ENCODE measurements at places on chromosomes 4 and X.

- no peak for DNase-seq
Observed at GRCh38 chr4:40750461-40751258, 905 bp downstream of the NSUN7 start.

- no peak for DNase-seq
Observed at GRCh38 chr4:148034813-148035212, 302.9 kb downstream of the ARHGAP10 start.

- peak; percentile 91 for DNase-seq
Observed at GRCh38 chr4:13544606-13545393, 492 bp upstream of the NKX3-2 start.

- DNase-seq = no peak
Observed at GRCh38 chr4:17811078-17811603, 362 bp downstream of the NCAPG start.

DNA sequence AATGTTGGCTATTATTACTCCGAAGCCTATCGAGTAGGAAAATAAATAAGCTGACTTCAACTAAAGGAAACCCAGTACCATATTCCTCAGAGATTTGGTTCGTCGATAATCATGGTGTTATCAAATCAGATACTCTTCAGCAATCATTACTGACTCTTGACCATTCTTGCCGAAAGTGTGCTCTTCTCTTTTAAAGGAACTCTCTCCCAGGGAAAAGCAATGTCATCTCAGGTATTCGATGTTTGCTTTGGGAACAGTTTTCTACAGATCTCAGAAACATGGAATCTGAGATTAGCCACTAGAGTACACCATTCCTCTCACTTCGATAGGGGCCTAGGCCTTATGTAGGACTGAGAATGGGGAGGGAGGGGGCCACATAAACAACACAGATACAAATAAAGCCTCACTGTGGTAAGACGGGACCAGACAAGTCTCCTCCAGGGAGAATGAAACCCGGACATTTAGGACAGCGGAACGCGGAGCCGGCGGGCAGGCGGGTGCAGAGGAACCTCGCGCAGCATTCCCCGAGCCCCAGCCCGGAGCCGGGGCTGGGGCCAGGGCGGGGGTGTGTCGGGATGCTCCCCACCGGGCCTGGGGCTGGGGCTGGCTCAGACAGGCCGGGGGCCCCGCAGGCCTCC lies 581 bp downstream of the DNAJB14 start:
- peak; percentile 11 for DNase-seq

GRCh38 chr4:185304944-185305690 lies 90.6 kb downstream of the LRP2BP start:
- no peak for DNase-seq

DNA sequence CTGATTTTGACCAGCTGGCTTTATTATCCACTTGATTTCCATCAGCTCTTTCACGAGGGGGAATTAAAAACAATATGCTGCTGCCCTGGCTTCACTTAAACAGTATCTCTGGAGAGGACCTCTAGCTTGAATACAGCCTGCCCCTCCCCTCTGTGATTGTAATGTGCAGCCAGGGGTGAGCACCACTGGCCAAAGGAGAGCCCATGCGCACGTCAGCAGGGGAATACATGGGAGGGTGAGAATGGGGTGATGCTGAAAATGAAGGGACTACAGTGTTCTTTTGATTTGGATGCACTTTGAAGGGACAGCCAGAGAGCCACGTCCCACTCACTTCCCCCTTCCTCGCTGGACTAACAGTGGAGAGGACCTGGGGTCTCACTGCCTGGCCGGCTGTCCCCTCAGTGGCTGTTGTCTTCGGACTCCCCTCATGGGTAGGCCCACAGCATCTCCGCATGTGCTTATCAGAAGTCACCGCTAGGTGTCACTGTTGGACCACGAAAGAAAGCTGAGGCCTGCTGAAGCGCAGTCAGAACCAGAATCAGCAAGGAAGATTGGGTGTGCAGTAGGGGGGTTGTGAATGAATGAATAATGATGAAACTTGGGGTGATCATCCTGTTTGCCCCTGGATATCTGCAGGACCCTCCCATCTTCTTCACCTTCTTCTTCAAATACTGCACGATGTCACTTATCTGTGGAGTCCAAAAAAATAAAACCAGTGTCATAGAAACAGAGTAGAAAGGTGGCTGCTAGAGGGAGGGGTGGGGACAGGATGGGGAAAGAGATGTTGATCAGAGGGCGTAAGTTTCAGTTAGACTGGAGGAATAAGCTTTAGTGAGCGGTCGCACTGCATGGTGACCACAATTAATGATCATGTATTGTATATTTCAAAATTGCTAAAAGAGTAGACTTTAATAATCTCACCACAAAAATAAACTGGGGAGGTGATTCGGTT lies 32.8 kb downstream of the CLCN4 start:
- peak; percentile 20 for DNase-seq

- DNase-seq = no peak
Observed at GRCh38 chrX:103941201-103941975, 21.0 kb upstream of the TMSB15B start.

DNA sequence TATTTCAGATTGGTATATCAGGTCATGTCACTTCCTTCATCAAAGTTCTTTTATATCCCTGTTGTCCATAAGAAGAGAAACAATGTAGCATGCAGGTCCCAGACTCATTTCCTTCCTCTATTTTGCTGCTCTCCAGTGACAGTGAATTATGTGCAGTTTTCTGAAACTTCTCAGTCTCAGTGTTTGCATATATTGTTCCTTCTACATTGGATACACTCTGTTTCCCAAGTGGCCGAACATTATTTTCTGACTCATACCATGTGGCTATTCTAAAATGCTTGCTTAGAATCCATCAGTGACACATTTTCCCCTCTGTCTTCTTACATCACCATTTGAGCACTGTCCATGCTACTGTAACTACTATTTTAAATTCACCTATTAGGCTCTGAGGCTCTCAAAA lies 305.7 kb downstream of the PDHA2 start:
- no peak for DNase-seq

GRCh38 chr4:3638080-3638795 lies 106.0 kb upstream of the LRPAP1 start:
- DNase-seq = no peak

GRCh38 chr4:109294006-109294405 lies 8.5 kb downstream of the COL25A1 start:
- DNase-seq = no peak

- DNase-seq = no peak
Observed at GRCh38 chr4:87981486-87981885, 6.0 kb downstream of the SPP1 start.

DNA sequence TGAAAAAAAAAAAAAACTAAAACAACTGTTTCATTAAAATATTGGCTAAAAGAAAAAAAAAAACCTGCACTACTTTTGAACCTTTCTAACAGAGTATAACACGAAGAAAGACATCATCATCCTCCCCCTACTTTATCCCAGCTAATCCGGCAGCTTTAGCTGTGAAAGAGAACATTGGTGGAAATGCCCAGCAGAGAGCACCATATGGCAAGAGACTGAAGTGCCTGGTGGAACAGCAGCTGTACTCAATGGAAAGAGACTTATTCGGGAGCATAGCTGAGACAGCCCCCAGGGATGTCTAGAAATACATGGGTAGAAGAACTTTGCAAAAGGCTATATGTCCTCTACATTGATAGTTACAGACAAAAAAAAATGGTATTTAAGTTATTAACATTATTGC lies 30.3 kb downstream of the STPG2 start:
- DNase-seq = no peak

DNA sequence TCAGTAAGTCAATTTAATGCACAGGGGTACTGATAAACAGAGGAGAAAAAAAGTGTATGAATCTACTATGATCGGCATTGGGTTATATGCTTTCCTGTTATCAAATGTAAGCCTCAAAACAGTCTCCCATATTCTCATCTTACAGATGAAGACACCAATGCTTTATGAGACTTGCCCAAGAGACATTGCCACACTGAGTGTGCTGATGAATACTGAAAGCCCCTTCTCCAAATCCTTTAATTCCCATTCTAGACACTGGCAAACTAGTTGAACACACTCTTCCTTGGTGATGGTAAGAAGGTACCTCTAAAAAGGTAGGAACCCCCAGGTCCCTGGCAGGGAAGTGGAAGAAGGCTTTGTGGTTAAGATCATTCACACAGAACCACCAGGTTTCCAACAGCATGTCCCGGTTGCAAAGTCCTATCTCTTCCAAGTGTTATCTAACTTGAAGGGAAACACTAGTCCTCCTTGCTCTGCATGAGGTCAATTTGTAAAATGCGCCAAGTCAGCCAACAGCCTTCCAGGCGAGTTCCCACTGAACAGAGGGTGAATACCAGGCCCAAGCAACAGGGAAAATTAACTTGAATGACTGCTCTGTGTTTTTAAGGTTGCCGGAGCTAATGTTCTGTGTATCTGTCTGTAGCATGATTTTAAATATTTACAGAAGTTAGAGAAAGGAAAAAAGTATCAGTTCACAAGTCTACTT lies 5.1 kb downstream of the SETD7 start:
- no peak for DNase-seq

DNA sequence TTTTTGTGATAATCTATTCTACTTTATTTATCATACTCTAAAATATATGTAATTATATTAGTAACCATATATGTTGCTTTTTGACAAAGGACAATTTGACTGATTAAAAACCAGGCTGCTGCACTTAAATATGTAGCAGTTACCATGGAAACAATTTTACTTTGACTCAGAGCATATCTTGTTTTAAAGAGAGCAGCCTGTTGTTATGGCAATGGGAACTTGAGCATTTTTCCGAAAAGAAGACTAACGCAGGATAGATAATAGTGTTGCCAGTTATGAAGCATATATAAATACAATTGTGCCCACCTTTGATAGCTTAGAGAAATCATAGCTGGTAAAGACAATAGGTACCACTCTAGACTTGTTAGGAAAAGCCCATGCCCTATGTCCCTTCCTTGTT lies 283.0 kb downstream of the GASK1B start:
- no peak for DNase-seq

- DNase-seq = no peak
Observed at GRCh38 chrX:72073633-72074032, 58.1 kb downstream of the RTL5 start.

GRCh38 chrX:81201071-81201470 lies 642 bp downstream of the HMGN5 start:
- no peak for DNase-seq

DNA sequence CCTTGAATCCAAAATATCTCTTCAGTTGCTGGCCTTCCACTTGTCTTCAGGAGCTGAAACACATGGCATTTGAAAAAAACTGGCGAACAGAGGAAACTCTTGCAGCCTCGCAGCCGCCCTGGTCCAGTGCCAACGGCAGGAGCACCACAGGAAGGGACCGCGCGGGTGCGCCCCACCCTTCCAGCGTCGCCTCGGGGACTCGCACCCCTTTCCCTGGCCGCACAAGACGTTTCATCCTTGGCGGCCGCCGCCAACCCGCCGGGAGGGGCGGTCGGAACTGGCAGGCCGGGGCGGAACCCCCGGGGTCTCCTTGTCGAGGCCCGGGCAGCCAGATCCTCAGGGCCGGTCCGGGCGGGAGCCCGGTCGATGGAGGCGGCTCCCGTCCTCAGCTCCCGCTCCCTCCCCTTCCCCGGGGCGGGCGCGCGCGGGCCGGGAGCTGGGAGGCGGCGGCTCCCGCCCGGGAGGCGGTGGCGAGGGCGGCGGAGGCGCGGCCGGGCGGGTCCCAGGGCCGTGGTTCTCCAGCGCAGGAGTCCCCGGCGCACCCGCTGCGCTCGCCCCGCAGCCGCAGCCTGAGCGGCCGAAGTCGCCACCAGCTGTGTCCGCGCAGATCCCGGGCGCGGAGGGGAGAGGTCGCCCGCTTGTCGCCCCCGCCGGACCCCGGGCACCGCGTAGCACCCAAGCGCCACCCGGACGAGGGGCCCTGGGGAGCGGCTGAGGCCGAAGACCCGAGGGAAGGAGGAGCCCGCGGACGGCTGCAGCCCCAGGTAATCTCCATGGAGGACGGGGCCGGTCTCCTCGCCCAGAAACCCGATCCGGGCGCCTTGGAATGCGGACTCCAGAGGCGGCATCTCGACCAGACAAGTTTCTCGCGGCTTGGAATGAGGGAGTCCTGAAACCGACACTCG lies 886 bp upstream of the NDST3 start:
- peak; percentile 63 for DNase-seq

DNA sequence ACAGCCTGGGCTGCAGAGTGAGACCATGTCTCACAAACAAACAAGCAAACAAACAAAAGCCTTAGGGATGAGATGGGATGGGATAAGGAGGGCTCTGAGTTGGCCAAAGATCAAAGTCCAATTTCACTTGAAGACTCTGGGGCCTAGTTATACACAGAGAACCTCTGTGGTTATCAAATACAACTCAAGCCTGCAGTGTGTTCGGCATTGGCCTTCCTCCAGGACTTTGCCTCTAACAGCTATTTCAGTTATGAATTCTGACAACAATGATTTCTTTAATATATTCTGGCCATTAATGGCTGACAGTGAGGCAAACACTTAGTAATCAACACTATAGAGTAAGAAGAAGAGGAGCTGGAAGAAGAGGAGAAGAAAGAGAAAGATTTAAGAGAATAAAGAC lies 171.1 kb downstream of the PDGFRA start:
- no peak for DNase-seq

GRCh38 chr4:126215759-126216158 lies 901.0 kb downstream of the FAT4 start:
- no peak for DNase-seq

GRCh38 chr4:118289794-118290193 lies 63.0 kb downstream of the PRSS12 start:
- DNase-seq = no peak

GRCh38 chr4:146232131-146232722 lies 17.9 kb downstream of the REELD1 start:
- no peak for DNase-seq

GRCh38 chrX:71545364-71545763 lies 12.5 kb downstream of the OGT start:
- DNase-seq = no peak

DNA sequence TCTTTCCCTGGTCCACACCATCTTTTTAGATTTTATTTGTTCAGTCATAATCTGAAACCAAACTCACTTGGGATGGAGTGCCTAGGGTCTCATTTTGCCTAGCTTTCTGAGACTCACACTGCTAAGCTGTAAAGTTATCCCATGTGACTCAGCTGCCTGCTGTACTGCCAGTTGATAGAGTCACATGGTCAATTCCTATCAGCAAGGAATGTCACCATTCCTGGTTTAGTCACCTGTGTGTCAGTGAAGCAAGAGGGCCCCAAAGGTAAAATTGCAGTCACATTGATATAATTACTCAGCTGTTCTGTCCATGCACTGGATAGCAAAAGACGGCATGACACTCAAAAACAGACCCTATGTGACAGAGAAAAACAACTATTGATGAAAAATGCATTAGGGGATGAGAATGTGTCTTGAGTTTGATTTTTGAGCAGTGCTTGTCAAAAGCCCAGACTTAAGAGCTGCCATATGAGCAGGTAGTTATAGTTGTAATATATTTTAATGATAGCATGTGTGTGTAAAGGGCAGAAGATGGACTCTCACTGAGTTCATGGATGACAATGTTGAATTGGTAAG lies 413.2 kb downstream of the PPARGC1A start:
- no peak for DNase-seq

- no peak for DNase-seq
Observed at GRCh38 chr4:53771326-53771725, 180.0 kb upstream of the LNX1 start.

DNA sequence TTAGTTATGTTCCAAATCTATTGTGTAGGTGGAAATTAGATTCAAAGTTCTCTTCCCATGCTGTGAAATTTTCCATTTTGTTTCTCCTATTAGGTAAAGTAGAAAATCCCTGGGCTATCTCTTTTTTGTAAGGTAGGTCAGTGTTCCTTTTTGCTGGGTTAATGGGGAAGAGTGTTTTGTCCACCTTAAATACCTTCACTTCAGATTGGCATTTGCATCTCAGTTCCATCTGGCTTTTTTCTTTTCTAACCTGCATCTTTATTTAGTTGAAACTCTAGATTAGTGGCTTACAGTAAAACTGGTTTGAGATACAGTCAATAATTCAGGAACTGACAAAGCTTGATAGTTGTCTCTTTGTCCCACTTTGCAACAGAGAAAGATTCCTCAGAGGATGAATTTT lies 1115.8 kb downstream of the PDHA2 start:
- no peak for DNase-seq
